ENCODE measurements at places on chromosomes 5 and 9. TPM values are rescaled to one million over a fixed set of nuclear protein-coding genes. Genes with fewer than 3 reads are reported as not detected.

DNA sequence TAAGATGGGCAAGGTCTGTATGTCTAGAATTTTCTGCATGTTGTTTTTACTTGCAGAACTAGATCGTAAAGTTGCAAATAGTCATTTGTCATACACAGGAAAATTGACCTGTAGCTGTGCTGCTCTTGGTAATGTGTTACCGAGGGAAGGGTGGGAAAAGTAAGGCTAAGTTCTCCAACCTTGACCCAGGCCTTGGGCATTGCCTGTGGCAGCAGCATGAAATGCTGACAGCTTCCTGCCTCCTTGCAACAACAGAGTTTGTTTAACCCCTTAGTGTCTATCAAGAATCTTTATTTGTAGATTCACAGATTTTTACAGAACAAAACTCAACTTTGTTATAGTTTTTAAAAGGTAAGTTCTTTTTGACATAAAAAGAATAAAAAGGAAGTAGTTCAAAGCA, 48.3 kb downstream of the ERCC6L2 start:
- no peaks in the 10 kb centered on the region for H3K27me3 ChIP-seq
- DNase-seq = no peak
- H3K36me3 ChIP-seq = peaks cover 27% of the 10 kb centered on the region
- peaks cover 2% of the 10 kb centered on the region for H3K4me1 ChIP-seq
- H3K4me3 ChIP-seq = no peak overlapping the region

DNA sequence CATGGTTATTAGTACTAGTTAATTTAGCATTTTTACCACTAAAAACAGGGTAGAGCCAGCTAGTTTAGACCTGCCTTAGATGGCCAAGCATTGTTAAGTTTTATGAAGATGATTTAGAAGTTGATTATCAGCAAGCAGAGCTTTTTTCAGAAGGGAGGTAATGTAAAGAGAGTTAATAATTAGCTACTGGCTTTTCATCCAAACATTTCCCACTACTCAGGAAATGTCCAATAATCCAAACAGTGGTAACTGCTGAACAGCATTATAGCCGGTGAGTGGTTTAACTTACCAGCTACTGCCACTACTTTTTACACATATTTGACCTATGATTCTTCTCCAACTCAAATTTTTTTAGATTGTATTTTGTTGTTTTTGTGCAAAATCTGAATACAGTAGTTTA, 1.7 kb downstream of the ITGA1 start:
- H3K4me1 ChIP-seq = peaks cover 15% of the 10 kb centered on the region
- no peak for DNase-seq
- peaks cover 4% of the 10 kb centered on the region for H3K27me3 ChIP-seq
- H3K27ac ChIP-seq = no peak overlapping the region
- no peaks in the 10 kb centered on the region for H3K36me3 ChIP-seq

DNA sequence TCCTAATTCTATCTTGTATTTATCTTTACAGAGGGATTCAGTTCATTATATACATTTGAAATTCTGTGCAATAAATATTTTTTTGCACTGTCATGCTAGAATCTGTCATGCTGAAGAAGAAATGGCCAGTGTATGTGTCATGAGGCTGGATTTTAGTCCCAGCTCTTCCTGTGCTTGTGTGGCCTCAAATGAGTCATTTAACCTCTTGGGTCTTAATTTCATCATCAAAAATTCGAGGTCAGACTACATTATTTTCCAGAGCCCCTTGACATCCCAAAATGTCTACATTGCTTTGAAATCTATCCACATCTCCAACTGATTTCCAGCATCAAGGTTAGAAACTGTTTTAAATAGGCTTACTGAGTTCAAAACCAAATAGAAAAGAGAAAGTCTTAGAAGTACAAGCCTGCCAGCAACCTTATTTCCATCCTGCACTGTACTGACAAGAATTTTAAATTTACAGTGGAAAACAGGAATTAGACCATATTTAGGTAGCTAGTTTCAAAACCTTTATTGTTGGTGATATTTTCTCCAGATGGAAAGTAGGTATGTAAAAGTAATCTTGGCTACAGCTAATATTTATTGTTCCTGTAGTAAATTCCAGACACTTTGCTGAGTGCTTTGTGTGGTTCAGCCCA, 96.7 kb upstream of the MAMDC2 start:
- no peak overlapping the region for H3K27ac ChIP-seq
- no peak overlapping the region for H3K4me3 ChIP-seq
- no peak for DNase-seq
- H3K36me3 ChIP-seq = no peaks in the 10 kb centered on the region
- H3K4me1 ChIP-seq = no peaks in the 10 kb centered on the region
- H3K27me3 ChIP-seq = peaks cover 13% of the 10 kb centered on the region

The OR5C1 gene
- not detected for total RNA-seq

The FABP6 gene
- total RNA-seq = not detected
